H1 (cell line): ENCODE measurements at places on chromosomes 5 and 9. TPM values are rescaled to one million over a fixed set of nuclear protein-coding genes. Genes with fewer than 3 reads are reported as not detected.

SLC44A1 gene
- 68.1 and 71.2 TPM in 2 replicates for total RNA-seq

LECT2 gene
- total RNA-seq, result not detected in 2 replicates

ABCA1 gene
- 7.8 and 8.5 TPM in 2 replicates for total RNA-seq

FCHSD1 gene
- 30.1 and 32.2 TPM in 2 replicates for total RNA-seq

IL9 gene
- not detected in 2 replicates for total RNA-seq

FAM78A gene
- total RNA-seq, result 3.1 and 3.5 TPM in 2 replicates

EGFLAM gene
- total RNA-seq, result 0.15 and 0.24 TPM in 2 replicates

HMMR gene
- total RNA-seq, result 70.6 and 77.3 TPM in 2 replicates

DNA sequence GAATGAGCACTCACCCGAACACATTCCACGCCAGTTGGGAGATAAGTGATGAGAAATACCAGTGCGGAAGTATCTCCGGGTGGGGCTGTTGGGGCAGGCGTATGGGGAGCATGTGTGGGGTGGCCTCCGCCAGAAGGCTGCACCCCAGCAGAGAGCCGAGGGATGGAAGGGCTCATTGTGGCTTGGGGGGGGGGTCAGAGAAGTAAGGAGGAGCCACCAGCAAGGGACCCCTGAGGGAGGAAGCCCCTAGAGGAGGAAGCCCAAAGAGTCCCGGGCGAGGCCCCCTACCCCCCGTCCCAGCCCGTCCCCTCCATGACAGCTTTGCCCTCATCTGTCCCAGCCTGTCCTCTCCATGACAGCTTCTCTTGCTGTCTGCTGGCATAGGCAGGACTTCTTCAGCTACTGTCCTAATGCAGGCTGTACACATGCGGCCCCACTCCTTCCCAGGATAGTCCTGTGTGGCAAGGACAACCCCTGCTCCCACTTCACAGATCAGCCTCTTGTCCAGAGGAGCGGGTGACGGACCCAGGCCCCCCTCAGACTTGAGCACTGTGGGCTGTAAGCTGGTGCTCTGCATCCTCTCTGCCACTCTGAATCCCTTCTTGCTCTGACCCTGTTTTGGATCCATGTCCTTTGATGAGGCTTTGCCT, 239.6 kb downstream of the CACNA1B start:
- H3K27ac ChIP-seq, result no peak overlapping the region
- DNase-seq, result no peak
- H3K36me3 ChIP-seq, result peaks cover 6% of the 10 kb centered on the region; the same call in 1 of the 2 replicates
- H3K4me3 ChIP-seq, result no peak overlapping the region

GRCh38 chr5:167011196-167011595, 1280.2 kb upstream of the WWC1 start:
- no peak overlapping the region for H3K4me3 ChIP-seq
- no peak overlapping the region for H3K27ac ChIP-seq
- H3K27me3 ChIP-seq, result no peaks in the 10 kb centered on the region
- DNase-seq, result no peak

DNA sequence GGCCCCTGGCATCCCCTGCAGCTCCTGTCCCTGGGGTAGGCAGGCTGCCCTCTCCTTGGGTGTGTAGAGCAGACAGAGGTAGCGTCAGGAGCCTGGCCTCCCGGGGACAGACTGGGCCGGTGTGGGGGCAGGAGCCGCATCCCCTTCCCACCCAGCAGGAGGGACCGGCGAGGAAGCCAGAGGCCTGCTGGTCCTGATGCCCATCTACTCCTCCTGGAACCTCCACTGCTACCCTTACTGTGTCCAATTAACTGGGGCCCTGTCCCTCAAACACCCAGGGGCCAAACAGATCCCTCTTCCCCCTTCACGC, 15.6 kb downstream of the RALGDS start:
- H3K36me3 ChIP-seq, result peaks cover 17% of the 10 kb centered on the region; the same call in 1 of the 2 replicates
- H3K4me3 ChIP-seq, result no peak overlapping the region
- peaks cover 8% of the 10 kb centered on the region for H3K4me1 ChIP-seq
- DNase-seq, result no peak
- no peak overlapping the region for H3K27ac ChIP-seq

- no peaks in the 10 kb centered on the region for H3K36me3 ChIP-seq
- no peak overlapping the region for H3K27ac ChIP-seq
- H3K4me3 ChIP-seq, result no peak overlapping the region
- H3K27me3 ChIP-seq, result peaks cover 2% of the 10 kb centered on the region
These were observed 5.9 kb upstream of the ACSL6 start for GRCh38 chr5:132017316-132017715.

DNA sequence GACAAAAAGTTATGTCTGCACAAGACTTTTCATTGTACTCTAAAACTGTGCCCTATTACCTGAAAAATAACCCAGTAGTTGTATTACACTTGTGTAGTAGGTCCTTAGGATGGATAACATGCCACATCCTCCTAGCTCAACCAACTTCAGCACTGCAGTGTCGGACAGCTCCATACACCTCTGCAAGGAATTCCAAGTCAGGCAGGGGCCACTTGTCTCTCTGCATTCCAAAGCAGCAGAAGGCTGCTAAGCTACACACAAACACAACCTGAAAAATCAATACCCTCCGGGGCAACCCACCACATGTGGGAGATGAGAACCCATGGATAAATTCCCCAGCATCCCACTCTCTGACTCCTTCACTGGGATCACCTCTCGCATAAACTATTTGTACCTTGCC, 50.2 kb downstream of the MED10 start:
- H3K36me3 ChIP-seq, result no peaks in the 10 kb centered on the region
- no peak overlapping the region for H3K27ac ChIP-seq

DNA sequence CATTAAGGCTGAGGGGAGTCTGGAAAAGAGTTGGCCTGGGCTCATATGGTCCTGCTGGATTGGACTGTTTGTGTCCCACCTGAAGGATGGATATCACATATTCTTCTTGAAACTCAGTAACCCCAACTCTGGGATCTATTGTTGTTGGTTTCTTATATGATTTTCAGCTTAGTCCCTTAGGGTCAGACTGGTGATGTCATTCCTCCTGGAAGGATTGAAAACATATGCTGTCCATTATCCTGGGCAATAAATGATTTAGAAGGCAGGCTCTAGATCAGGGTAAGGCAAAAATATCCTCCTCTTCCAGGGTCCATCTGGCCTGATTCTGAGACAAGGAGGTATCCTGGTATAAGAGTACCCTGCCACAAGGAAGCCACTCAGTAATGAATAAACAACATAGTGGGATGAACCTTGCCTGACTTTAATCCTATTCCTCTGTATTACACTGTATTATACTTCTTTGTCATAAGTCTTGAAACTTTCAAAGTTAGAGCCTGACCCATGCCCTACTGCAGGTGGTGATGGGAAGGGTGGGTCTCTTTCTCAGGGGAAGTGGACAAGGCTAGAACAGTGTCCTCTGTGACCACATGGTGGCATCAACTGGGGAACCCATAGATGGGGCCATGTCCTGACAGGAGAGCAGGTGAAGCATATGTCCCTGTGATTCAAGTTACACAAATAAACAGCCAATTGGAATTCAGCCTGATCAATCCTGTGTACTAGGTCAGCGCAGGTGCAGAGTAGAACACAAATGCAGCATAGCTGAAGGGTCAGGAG, 454.4 kb upstream of the TRPC7 start:
- no peaks in the 10 kb centered on the region for H3K27me3 ChIP-seq
- no peaks in the 10 kb centered on the region; the same call in 1 of the 2 replicates for H3K36me3 ChIP-seq
- H3K27ac ChIP-seq, result no peak overlapping the region
- no peak overlapping the region for H3K4me3 ChIP-seq
- no peaks in the 10 kb centered on the region for H3K4me1 ChIP-seq

- no peaks in the 10 kb centered on the region for H3K36me3 ChIP-seq
- peak; percentile 77 for DNase-seq
- no peak overlapping the region for H3K27ac ChIP-seq
- H3K4me3 ChIP-seq, result no peak overlapping the region
- H3K4me1 ChIP-seq, result peaks cover 2% of the 10 kb centered on the region; the same call in 1 of the 2 replicates
These were observed 190.1 kb downstream of the GNA14 start for GRCh38 chr9:77457916-77458592.

DNA sequence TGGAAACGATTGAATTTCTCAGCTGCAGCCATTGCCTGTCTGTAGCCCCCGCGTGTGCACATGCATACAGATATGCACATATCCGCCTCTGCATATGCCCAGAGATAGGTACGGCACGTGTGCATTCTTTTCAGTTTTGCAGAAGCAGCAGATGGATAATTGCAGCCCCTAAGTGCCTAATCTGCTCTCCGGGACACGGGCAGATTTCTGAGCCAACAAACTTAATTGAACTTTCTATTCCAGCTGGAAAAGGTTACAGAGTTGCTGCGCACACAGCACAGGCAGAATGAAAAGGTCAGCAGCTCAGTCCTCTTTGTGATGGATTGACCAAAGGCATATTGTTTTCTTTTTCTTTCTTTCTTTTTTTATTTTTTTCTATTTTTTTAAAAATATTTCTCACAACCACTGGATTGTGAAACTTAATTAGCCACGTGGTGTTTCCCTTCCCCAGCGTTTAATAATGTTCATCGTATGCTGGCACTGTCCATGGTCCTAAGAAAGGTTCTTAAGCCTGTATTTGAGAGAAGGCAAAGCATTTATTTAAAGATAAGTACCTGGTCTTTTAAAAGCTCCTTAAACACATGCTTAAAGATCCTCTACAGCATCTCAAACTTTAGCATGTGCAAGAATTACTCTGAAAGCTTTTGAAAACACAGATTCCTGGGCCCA, 270.2 kb upstream of the BRINP1 start:
- H3K36me3 ChIP-seq, result no peaks in the 10 kb centered on the region
- H3K4me1 ChIP-seq, result no peaks in the 10 kb centered on the region
- H3K27me3 ChIP-seq, result no peaks in the 10 kb centered on the region
- no peak overlapping the region for H3K4me3 ChIP-seq

DNA sequence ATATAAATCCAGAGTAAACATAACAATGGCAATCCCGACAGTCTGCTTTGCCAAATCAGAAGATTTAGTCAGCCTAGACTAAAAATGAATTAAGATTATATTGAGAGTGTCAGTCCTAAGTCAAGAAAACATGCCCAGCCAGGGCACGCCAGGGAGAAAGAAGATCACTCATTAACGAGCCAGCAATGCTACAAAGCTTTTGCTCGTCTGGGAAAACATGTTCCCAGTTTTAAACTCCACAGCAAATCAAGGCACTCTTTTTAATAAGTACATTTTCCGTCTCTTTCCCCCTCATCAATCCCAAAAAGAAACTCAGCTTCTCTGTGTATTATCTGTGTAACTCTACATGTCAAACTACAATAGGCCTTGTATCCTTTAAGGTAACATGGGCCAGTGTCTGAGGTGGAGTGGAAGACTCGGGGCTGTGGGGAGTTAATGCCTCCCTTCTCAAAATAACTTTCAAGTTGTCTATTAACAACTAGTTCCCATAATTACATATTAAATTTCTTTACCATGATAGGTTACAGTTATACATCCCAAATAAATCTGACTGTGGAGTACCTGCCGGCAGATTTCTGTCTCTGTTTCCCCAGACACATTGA, 40.9 kb downstream of the NFIB start:
- DNase-seq, result no peak
- no peaks in the 10 kb centered on the region for H3K27me3 ChIP-seq
- H3K36me3 ChIP-seq, result no peaks in the 10 kb centered on the region
- H3K27ac ChIP-seq, result no peak overlapping the region
- H3K4me1 ChIP-seq, result peaks cover 6% of the 10 kb centered on the region

DNA sequence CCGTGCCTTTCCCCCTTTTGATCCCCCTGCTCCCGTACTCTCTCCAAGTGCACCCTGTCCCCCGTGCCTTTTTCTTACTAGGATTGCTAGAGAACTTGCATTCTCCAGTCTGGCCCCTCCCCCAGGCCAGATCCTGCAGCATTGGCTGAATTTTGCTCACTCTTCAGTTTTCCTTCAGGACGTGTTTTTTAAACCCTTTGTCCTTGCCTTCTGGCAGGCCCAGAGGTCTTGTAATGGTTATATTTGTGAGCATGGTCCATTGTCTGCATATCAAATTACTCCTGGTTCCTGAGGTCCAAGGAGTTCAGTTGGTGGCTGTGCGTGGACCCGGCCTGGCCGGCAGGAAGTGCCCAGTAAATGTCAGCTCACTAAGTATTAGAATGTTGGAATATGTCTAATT, 606 bp downstream of the TBC1D13 start:
- DNase-seq, result no peak
- H3K4me3 ChIP-seq, result peak overlapping the region; percentile 89
- H3K27ac ChIP-seq, result no peak overlapping the region

GRCh38 chr9:131513177-131513576, 10.5 kb downstream of the POMT1 start:
- peaks cover 42% of the 10 kb centered on the region for H3K36me3 ChIP-seq
- DNase-seq, result no peak

DNA sequence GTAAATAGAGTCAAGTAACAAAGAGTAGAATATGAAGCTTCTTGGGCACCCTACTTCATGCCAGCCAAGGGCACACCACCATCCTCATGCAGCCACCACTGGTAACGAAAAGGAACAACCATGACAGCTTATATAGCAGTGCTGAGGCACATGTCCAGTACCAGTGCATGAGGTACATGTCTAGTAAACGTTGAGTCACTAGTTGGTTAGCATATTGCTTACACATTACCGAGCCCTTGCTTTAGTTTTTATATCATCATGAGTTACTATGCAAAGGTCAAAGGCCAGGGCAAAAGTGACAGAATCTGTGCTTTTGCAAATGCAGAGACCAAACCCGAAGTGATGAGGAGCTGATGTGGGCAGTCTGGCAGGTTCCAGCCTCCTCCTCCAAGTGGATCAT, 147.1 kb upstream of the MAP1B start:
- H3K36me3 ChIP-seq, result no peaks in the 10 kb centered on the region
- no peak overlapping the region for H3K4me3 ChIP-seq

GRCh38 chr5:94658272-94658671, 39.8 kb downstream of the SLF1 start:
- H3K4me1 ChIP-seq, result no peaks in the 10 kb centered on the region
- H3K27ac ChIP-seq, result no peak overlapping the region
- peaks cover 3% of the 10 kb centered on the region for H3K36me3 ChIP-seq

- no peaks in the 10 kb centered on the region for H3K36me3 ChIP-seq
- no peaks in the 10 kb centered on the region for H3K27me3 ChIP-seq
- H3K27ac ChIP-seq, result no peak overlapping the region
These were observed 57.3 kb downstream of the S1PR3 start for GRCh38 chr9:89048616-89049015.

DNA sequence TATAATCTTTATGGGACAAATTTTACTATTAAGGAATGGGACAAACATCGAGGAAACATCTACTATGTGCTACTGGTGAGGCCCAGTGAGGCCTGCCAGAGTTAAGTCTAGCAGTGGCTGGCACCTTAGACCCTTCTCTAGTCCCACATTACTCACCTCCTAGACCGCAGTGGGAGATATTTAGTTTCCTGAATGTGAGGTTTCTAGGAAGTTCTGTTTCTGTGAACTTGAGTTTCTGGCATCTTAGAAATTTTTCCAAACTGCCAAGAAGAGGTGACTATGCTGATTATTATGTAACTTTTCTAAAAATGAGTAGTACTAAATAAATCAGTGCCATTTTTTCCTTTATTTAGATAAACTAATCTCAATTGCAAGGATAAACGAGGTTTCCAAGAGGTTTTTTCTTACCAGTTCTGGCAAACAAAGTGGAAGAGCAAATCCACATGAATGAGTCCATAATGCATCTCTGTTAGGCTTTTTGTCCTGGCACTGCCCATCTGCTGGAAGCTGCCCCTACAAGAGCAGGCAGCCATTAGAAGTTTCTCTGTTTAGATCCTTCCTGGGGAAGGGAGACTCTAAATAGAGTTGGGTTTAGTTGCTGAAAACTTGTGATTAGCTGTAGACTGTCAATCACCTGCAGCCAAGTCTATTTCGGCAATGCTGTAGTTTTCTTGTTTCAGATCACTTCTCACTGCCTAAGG, 348.7 kb downstream of the MAN2A1 start:
- no peaks in the 10 kb centered on the region for H3K4me1 ChIP-seq
- no peak overlapping the region for H3K4me3 ChIP-seq
- no peak for DNase-seq
- no peaks in the 10 kb centered on the region for H3K36me3 ChIP-seq
- no peak overlapping the region for H3K27ac ChIP-seq
- H3K27me3 ChIP-seq, result no peaks in the 10 kb centered on the region
